ENCODE measurements at places on chromosomes 7 and 10.

GRCh38 chr7:46009211-46009610, 88.1 kb upstream of the IGFBP3 start:
- ATAC-seq: no peak

DNA sequence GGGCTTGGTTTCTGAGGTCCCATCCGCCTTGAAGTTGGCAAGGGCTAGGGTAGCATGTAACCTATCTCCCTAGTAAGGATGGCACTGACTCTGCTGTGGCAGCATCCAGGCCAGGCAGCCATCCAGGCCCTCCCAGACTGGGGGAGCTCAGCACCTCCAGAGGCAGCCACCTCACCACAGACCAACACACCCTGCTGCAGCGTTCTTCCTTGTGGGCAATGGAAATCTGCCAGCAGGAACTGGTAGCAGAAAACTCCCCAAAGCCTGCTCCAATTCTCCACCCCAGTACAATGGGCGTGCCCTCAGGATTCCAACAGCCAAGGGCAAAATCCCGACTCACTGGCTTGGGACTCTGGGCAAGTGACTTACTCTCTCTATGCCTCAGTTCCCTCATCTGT, 27.5 kb downstream of the DLG5 start:
- ATAC-seq: no peak

GRCh38 chr7:127911968-127912511, 119.2 kb downstream of the LRRC4 start:
- ATAC-seq: no peak

DNA sequence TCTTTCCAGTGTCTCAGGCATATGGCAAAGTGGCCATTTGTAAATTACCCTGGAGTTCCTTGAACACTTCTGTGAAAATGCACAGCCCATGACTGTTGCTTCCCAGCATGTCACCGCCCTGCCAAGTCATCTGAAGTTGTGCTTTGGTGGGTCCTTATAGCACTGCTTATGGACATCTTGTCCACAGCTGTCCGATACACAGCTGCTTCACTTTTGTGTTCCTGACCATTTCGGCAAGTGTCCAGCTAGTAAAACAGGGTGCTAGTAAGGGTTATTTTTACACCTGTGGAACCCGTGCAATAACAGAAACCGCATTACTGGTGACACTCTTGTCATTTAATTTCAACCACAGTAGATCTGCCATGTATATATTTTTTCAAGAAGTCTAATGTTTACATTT, 29.7 kb downstream of the PIP4K2A start:
- ATAC-seq: no peak

- no peak for ATAC-seq
Observed at GRCh38 chr7:37915438-37915837, 1.2 kb downstream of the SFRP4 start.

GRCh38 chr10:132360766-132361447, 28.9 kb downstream of the LRRC27 start:
- ATAC-seq: no peak
